Stimulated activated naive CD8-positive, alpha-beta T cell treated with anti-CD3 and anti-CD28 coated beads, Interleukin-15, amount 100 ng/mL, for 72 hours (primary cell): ENCODE measurements at places on chromosomes 12 and 14.

DNA sequence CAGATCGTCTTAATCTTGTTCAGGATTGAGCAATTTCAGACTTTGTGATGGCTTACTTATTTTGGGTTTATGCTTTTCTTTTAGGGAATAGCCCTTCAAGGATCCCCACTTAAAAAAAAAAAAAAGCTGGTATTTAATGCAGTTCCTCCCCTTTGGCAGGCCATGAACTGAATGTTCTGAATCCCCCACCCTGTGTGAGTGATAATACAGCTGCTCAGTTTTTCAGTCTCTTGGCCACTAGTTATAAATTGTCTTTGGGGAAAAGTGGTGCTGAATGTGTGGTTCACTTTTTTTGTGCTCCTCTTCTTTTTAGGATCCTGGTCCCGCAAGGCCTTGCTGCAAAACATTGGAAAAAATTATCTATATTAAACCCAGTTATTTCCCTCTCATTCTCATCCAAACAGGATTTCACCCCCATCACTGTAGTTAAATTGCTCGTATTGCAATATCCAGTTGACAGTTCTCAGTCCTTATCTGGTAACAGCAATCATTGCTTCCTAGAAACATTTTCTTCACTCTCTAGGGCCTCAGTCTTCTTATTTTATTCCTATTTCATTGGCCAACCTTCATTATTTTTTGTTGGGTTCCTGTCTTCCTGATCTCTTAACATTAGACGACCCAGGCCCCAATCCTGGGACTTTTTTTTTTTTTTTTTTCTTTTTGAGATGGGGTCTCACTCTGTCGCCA, 73.1 kb upstream of the PAWR start:
- DNase-seq = no peak

DNA sequence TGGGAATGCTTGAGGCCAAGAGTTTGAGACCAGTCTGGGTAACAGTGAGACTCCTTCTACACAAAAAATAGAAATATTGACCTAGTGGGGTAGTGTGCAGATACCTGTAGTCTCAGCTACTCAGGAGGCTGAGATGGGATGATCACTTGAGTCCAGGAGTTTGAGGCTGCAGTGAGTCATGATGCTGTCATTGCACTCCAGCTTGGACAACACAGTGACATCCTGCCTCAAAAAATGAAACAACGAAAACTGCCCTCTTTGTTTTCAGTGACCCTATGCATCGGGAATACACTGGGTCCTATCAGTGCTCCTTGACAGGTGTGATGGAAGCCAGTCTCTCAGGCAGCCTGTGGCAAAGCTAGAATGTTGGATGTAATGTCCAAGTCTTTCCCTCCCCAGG, 311.5 kb upstream of the OR4E1 start:
- no peak for DNase-seq

- DNase-seq = no peak
Observed at GRCh38 chr12:80848858-80849257, 88.9 kb downstream of the LIN7A start.

DNA sequence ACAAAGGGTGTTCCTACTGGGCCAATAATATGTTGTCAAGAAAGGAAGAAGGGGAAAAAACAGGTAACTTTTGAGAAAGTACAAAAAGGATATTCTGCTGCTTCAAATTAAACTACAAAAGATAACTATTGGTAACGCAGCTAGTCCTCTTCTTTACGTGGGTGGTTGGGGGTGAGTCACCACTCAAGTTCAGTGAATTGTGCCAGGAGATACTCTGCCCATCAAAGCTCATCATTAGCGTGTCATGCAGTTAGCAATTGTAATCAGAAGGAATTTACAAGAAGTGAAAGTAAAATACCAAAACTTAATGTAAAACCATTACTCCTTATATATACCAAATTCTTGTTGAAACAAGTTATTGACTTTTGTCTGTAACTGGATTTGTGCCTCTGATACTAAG, 342.0 kb downstream of the NPAS3 start:
- DNase-seq = no peak

DNA sequence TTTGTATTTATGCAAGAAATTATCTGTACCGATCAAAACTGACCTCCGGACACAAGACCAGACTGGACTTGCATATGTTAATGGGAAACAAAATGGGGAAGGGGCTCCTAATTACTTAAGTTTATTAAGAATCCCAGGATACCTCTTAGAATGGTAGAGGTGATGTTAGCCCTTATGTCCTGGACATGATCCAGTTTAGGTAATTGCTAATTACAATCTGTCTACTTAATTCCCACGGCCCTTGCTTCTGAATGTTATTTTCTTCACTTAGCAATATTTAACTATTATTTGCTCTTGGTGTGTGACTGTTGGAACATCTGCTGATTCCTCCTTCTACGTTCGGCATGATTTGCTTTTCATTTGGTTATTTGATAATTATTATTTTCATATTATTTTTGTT, 644.0 kb downstream of the DIO2 start:
- DNase-seq = no peak

DNA sequence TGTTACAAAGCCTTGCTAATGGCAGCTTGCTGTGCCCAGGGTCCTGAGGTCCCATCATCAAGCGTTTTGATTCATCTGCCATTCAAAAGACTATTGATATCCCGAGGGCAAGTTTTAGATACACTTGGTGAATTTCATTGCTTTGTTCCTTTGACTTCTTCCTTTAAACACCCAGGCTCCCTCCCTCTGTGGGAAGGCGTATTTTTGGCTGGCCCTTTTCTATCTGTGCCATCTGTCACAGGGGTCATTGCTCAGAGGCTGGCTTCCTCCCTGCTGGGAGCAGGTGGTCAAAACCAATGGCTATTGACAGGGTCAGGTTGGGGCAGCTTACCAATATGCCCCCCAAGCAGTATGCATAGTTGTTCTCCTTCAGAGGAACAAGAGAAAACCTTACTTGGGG, 40.0 kb downstream of the SCN8A start:
- no peak for DNase-seq

GRCh38 chr14:30553311-30553989, 5.5 kb upstream of the G2E3 start:
- DNase-seq = no peak
